ENCODE measurements at places on chromosomes 3 and 15. TPM values are rescaled to one million over a fixed set of nuclear protein-coding genes. Genes with fewer than 3 reads are reported as not detected.
A peak's percentile ranks its signal among the peaks of the same experiment; 100 is the strongest.

Gene PATL2
- 2.2 TPM for total RNA-seq

Gene GAP43
- not detected for total RNA-seq

Gene PSTPIP1
- total RNA-seq, result 24.8 TPM

Gene CLDN1
- 0.10 TPM for total RNA-seq

Gene TMEM207
- not detected for total RNA-seq

Gene SNX22
- total RNA-seq, result 0.71 TPM

DNA sequence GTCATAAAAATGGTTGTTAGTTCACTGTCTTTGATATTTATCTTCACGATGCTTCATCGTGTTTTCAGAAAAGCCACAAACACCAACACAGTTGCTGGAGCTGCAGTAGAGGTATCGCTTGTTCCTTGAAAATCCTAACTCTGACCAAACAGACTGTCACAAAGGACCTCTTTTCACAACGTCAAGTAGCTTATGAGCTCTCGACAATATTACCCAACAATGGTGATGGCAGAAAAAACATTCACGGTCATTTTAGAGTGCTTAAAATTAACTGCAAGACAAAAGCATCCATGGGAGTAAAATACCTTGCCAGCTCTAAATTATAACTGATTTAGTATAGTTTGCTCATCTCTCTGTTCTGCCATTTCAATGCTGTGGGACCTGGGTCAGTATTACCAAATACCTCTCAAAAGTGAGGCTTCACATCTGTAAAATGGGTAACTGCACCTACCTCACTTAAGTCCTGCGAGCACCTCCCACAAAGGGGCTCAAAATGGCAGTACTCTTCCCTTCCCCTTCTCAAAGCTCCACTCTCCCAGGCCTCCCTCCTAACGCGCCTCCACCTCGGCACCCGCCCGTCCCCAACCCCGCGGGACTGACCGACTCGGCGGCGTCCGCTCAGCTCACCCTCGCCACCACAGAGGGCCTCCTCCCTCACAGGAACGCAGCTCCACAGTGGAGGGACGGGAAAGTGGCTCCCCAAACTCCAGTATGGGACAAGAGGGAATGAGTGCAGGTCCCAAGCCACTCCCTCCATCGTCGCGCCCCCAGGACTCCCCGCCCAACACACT is 546 bp downstream of the TRIM59 start:
- no peak for DNase-seq

- DNase-seq, result no peak
Observed at GRCh38 chr15:79954661-79955060, 16.3 kb downstream of the BCL2A1 start.

DNA sequence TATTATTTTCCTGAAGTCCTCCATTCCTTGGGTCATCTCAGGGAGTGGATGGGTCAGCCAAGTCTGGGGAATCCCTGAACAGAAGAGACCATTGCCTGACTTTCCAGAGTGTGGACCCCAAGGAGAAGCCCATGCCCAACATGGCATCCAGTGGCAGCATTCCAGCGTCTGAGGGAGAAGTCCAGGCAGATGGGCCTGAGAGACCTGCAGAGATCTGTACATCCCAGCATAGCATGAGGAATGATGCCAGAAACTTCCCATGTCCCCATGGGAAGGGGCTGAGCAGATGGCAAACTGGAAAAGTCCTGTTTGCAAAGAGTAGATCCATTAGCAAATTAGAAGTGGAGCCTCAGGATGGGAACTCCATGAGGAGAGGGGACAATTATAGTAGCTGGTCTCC is 17.6 kb upstream of the COLQ start:
- DNase-seq, result peak; percentile 53

DNA sequence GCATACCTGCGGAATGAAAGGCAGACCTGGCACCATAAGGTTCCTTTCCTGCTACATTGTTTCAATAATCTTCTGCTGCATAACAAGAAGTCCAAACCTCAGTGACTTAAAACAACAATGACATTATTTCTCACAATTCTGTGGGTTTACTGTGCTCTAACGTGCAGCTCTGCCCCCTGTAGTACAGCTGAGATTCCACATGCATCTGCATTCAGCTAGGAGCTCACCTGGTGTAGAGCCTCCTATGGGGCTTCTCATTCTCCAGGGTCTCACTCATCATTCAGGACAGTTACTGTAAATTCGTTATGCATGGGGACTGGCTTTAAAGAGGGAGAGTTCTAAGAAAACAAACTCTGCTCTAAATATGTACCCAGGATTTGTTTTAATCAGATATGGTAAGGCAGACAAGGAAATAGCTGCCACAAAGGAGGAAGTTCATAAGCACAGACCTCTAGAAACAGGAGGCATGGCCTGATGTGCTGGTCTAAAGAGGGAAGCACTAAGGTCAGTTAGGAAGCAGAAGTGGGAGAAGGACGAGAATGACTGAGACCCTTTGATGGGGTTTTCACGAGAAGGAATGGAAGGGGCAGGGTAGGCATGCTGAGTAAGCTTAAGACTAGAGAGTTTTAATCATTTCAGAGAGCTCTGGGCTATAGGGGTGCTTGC is 347.0 kb downstream of the NEK10 start:
- no peak for DNase-seq

GRCh38 chr3:179179979-179180759 is 32.0 kb downstream of the PIK3CA start:
- no peak for DNase-seq

GRCh38 chr3:70108072-70108471 is 108.5 kb downstream of the SAMMSON start:
- DNase-seq, result no peak

- no peak for DNase-seq
Observed at GRCh38 chr3:115099986-115100571, 47.0 kb downstream of the ZBTB20 start.

DNA sequence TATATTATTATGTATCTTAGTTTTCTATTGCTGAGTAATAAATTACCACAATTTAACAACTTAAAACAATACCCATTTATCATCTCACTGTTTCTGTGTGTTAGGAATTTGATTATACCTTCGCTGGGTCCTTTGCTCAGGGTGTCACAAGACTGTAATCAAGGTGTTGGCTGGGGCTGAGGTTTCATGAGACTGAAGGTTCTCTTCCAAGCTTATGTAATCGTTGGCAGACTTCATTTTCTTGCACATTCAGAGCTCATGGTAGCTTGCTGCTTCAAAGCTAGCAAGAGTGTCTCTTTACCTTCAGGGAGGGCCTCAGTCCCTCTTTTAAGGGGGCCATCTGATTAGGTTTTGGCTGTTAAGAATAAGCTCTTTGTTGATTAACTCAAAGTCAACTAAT is 293.1 kb downstream of the POLQ start:
- no peak for DNase-seq

DNA sequence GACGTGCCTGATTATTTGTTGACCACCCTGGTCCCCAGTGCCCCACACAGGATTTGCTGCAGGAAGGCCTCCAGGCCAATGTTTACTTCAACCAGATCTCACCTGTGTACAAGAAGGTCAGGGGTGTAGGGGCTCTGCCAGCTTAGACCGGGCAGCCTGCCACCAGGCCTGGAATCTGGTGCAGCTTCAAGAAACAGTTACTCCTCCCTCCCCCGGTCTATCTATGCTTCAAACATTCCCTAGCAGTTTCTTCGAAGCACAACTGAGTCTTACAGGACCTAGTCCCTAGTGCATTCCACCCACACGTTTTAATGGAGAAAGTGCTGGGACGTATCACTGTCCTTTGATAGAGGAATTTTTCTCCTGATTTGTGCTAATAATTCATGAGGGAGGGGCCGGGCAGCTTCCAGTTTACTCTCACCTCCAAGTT is 8.0 kb downstream of the SH3BP5 start:
- DNase-seq, result no peak

DNA sequence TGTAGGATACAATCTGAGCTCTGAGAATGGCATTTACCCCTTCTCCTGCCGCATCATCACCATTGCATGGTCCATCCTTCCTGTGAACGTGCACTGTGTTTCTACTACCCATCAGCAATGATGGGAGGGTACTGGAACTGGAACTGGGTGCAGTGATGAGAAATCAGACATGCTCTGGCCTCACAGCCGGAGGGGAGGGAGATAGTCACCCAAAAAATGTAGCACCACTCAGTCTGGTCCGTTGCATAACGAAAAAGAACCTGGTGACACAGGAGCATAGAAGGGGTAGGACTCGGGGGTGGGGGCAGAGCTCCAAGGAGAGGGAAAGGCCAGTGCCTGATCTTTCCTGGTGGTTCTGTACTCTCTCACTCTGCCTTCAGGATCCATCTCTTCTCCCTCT is 205.0 kb downstream of the RPLP1 start:
- no peak for DNase-seq

GRCh38 chr15:41258750-41259471 is 27.8 kb downstream of the CHP1 start:
- no peak for DNase-seq

- no peak for DNase-seq
Observed at GRCh38 chr15:66884115-66884622, 181.2 kb upstream of the SMAD3 start.

DNA sequence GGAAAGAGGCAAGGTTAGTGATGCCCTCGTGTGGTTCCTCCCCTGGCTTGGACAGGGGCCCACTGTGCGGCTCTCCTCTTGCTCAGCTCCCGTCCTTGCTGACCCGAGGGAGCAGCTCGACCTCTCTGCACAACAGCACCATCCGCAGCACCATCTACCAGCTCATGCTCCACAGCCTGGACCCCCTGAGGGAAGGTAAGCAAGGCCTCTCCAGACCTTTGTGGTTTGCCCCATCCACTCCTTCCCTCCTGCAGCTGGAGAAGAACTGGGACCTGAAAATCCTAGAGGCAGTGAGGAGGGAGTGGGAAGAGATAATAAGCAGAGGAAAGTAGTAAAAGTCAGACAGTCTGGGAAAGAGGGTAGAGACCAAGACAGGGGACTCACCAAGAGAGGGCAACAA is 17.8 kb downstream of the SLC24A1 start:
- DNase-seq, result no peak

- no peak for DNase-seq
Observed at GRCh38 chr3:160012108-160012507, 23.5 kb downstream of the IL12A start.

DNA sequence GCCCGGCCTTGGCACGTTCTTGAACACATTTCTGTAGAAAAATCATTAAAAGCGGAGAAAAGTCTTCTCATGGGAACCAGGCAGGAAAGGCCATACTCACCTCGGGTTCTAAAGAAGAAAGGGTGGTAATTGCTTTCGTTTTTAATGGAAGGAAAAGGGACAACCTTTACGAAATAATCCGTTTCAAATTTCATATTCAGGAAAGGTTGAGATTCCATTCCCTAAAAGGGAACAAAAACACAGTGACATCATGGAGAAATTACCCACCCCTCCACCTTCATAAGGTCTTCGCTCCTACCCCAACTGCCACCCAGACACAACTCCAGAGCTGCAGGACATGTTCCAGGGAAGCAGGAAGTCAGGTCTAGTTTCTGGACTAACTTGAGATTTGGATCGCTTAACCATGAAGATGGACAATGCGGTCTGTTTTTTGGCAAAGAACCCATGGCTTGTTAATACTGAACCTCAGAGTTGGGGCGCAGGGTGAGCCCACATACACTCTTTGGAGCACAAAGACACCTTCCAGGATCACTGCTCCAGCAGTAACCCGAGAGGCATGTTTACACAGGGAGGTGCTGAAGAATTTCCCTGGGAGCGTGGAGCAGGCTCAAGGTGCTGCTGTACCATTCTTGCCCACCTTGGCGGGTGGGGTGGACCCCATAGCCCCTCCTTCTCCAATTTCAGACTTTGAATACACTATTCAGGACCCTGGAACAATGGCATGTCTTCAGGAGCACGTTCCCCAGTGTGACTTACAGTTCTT is 49.2 kb downstream of the SPATA12 start:
- no peak for DNase-seq

- DNase-seq, result no peak
Observed at GRCh38 chr3:148036331-148036876, 627.2 kb downstream of the ZIC1 start.

GRCh38 chr3:55718074-55718473 is 231.0 kb upstream of the WNT5A start:
- DNase-seq, result no peak

DNA sequence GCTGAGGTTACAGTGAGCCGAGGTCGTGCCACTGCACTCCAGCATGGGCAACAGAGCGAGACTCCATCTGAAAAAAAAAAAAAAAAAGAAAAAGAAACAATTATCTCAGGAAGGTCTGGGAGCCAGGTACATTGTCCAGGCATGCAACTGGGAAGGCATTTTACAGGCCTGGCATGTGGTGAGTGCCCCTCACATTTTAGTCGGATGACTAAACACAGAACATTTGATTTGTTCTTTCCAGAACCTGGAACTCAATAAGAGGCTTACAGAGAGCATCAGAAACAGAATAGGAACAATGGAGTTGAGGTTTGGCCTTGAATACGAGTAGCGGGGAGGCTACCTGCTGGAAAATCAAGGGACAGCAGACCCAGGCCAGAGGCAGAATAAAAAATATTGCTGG is 33.7 kb upstream of the IGF1R start:
- no peak for DNase-seq

DNA sequence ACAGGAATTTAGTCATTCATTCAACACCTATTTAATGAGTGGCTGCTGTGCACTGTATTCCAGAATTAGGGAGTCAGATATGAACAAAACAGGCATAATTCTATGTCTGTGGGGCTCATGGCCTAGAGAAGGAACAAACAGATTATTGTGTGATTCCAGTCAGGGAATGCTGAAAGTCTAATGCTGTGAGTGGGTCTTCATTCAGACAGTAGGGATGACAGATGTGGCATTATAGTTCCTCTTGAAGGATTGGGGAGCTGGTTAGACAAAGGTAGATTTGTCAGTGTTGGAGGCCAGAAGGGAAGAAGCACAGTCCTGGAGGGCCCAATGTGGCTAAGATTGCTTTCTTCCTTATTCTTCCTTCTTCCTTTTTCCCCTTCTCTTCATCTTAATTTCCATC is 226.4 kb upstream of the EIF1B start:
- DNase-seq, result no peak
